ENCODE measurements at places on chromosomes 5 and 9.

- no peak for DNase-seq
These were observed 47.1 kb upstream of the EFNA5 start for GRCh38 chr5:107717816-107718215.

DNA sequence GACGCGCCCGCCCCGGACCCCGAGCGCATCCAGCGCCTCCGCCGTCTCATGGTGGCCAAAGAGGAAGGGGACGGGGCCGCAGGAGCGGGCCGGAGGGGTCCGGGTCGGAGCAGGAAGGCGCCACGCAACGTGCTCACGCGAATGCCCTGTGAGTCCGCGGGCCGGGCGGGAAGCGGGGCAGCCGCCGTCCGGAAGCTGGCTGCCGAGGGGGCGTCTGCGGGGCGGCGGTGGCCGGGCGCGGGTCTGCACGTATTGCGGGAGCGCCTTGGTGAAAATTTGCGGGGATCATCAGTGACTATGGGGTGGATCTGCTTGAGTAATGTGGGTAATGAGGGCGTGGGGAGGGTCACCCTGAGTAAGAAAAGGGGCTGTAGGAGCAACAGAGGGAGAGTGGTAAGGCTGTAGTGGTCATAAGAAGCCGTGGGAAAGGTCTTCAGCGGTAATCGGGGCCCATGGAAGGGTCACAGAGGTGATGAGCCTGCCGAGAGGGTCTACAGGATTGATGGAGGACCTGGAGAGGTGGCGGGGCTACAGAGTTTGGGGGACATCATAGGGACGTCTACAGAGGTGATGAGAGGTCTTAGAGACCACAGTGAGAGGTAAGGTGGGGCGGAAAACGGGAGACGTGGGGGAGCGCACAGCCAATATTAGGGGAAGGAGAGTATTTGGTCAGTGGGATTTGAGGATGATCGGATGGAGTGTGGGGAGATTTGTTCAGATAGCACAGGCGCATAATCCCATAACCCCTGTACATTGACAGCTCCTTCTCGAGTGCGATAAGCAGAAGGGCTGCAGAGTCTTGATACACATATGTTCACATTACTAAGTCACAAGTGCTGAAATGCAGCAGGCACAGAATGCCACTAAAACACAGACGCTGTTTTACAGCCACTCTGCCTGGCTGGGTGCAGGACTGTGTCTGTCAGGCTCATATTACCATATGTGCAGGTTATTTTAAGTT, 819 bp downstream of the LSM11 start:
- no peak for DNase-seq

DNA sequence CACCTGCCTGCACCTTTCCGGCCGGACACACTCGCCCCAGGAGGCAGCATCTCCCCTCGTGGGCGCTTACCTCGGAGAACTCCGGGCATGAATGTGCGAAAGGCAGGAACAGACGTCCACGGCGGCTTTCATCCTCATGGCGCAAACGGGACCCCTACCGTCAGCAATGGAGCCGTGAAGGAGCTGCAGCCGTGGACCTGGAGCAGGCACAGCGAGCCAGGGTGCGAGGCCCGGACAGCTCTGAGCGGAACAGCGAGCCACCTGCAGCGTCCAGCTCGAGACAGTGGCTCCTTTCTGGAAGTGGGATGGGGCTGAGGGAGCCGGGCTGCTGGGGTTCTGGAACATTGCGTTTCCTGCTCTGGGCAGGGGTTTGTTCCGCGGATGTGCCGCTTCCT, 7.8 kb upstream of the SLC6A19 start:
- DNase-seq: no peak

DNA sequence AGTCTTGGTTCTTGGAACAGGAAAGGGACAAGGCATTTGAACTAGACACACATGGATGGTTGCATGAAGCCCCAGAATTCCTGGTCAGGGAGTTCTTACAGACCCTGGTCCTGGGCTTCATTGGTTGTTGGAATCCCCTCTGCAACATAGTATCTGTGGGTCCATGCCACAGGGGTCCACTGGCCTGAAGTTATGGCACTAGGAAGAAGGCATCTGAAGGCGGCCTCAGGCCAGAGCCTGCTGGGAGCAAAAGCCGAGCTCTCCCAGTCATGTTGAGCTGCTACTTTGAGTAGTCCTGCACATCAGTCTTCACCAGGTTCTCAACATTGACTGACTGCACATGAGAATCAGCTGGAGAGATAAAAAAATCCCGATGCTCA, 71.1 kb upstream of the PITX1 start:
- DNase-seq: no peak

GRCh38 chr9:92739346-92739970, 25.2 kb downstream of the BICD2 start:
- DNase-seq: no peak

DNA sequence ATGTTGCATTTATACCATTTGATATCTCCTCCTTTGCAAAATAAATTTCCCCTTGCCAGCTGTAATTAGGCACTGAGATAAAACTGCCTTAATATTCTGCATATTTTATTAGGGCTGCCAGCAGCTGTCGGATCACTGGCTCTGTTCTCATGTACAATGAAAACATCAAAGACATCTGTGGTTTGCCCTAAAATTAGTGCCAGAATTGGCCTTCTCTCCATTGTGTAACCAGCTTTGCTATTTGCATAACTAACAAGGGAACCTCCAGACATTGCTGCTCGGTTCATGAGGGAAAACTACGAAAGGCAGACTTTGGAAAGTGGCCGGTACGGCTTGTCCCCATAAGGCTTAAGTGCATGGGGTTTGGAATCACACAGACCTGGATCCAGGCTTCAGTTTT, 45.5 kb upstream of the KIF2A start:
- no peak for DNase-seq

DNA sequence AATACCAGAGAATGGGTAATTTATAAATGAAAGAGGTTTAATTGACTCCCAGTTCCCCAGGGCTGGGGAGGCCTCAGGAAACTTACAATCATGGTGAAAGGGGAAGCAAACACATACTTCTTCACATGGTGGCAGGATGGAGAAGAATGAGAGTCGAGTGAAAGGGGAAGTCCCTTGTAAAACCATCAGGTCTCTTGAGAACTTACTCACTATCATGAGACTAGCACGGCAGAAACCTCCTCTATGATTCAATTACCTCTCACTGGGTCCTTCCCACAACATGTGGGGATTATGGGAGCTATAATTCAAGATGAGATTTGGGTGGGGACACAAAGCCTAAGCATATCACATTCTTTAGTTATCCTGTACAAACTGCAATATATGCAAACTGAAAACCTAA, 609.4 kb downstream of the MTRR start:
- no peak for DNase-seq

GRCh38 chr5:179771311-179771895, 22.4 kb upstream of the LTC4S start:
- DNase-seq: no peak

GRCh38 chr5:176817841-176818377, 7.5 kb downstream of the UNC5A start:
- DNase-seq: no peak

DNA sequence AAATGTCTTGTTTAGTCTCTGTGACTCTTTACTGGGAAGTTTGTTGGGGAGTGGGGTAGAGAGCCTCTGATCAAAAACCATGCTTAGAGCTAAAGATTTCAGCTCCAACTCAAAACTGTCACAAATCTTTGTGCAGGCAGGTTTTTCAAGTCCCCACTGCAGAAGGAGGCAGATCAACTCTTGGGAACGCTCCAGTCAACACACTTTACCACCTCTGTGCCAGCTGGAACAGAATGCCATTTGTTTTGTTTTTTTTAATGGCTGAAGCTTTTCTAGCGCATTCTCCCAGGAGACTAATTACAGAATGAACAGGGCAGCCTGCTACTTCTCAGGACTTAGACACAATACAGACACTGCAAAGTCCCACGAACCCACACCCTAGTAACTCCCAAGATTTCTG, 17.9 kb upstream of the LHX6 start:
- DNase-seq: no peak

- no peak for DNase-seq
These were observed 47.4 kb upstream of the GLDC start for GRCh38 chr9:6692881-6693361.

DNA sequence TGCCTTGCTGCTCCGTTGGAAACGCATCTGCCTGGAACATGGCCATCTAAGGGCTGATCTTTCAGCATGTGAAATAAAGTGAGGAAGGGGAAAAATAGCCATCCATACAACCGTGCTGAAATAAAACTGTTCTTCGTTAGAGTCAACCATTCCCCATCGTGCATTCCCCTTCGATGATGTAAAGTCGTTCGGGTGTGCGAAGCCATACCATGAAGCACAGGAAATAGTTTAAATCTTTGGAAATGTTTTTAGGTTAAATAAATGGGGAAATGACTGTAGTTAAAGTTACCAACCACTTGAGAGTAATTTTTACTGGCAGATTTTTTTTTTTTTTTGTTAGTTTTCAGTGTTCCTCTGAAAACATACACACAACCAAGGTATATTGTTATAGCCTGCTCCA, 302.5 kb downstream of the SH3GL2 start:
- DNase-seq: no peak

GRCh38 chr5:133402775-133403174, 209.6 kb downstream of the FSTL4 start:
- no peak for DNase-seq

- DNase-seq: no peak
These were observed 55.9 kb downstream of the PCSK1 start for GRCh38 chr5:96377167-96377566.

- DNase-seq: peak; percentile 94
These were observed 112.5 kb downstream of the FAM174A start for GRCh38 chr5:100647461-100648230.

DNA sequence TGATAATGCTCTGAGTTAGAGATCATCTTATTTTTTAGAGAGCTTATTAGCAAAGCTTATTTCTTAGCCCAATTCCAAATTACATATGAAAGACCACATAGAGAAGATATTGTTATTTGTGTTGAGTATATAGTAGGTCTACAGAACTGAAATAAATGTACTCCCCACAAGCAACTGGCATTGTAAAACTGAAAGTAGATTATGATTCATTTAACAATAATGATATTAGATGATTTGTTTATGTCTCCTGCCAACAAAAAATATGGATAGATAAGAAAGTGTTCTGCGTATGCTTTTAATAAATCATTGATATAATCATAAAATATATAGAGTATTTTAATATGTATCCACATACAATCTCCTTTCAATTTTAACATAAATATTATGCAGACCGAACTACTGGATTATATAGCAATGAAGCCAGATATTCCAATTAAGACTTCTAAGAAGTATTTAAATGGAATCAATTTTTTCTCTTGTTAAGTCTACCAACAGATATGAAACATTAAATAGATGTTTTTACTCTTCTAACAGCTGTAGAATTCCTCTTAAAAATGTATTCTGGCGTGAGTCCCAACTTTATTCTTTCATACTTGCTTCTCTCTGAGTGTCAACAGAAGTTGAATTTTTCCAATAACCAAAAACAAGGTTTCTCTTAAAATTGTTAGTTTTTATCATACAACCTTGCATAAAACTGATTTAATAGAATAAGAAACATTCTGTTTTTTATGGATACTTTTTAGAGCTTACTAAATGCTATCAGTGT, 15.6 kb upstream of the DAB2 start:
- DNase-seq: no peak

GRCh38 chr5:24606971-24607370, 37.8 kb downstream of the CDH10 start:
- DNase-seq: no peak

- DNase-seq: no peak
These were observed 42.0 kb upstream of the LVRN start for GRCh38 chr5:115920171-115920725.

All from renal cortical epithelial cell (primary cell).